Femur (tissue), 1 donor: ENCODE measurements at places on chromosomes 12 and 14.
A peak's percentile ranks its signal among the peaks of the same experiment; 100 is the strongest.

DNA sequence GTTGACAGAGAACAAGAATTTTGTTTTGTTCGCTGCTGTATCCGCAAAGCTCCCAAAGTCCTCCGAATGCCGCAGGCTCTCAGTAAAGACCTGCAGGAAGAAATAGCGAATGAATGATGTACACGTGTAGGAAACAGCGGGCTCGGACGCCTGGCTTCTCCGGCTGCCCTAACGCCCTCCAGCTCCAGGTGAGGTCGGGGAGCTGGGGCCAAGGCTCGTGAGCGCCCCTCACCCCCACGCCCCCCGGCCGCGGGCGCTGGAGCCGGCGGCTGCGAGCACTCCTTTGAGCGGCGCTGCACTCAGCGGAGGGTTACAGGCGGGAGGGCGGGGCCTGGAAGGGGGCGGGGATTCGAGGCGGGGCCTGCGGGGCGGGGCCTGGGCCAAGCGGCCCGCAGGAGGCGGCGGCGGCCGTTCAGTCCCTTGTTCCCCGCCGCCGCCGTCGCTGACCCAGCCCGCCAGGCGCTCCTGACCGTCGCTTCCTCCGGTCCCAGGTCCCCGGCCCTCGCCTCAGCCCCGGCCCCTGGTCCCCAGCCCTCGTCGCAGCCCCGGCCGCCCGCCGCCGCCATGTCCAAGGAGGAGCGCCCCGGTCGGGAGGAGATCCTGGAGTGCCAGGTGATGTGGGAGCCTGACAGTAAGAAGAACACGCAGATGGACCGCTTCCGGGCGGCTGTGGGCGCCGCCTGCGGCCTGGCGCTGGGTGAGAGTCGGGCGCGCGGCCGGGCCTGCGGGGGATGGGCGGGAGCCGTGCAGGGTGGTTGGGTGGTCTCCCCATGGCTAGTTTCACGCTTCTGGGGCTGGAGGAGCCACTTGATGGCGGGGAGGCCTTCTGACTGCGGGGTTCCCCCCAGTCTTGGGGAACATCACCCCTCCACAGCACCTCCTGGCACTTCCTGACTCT lies at the start of gene AACS:
AACS (plus strand) TSS at position 415 of the 898 bp plus-strand sequence; CDS start at position 565, 150 bp downstream.
- peak; percentile 88 for DNase-seq

DNA sequence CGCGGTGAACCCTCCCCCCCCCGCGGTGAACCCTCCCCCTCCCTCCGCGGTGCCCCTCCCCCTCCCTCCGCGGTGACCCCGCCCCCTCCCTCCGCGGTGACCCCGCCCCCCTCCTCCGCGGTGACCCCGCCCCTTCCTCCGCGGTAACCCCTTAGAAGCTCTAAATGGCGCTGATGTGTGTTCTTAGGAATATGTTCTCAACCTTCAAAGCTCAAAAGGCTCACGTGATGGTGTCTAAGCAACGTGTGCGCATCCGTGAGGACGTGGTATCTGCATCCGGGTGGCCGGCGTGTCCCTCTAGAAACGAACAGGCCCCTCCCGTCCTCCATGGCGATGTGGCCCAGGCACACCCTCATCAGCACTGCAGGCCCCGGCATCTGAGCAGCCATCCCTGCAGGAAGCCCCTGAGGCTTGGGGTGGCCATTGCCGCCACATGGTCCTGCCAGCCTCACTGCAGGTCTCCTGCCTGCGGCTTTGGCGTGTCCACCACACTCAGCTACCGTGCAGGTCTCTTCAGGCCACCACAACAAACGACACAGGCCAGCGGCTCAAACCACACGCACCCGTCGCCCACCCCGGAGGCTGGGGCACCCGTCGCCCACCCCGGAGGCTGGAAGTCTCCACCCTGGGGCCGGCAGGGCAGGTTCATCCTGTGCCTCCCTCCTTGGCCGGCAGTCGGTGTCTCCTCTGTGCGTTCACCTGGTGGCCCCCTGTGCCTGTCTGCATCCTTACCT lies 14.5 kb upstream of the FBRSL1 start:
- DNase-seq: no peak

DNA sequence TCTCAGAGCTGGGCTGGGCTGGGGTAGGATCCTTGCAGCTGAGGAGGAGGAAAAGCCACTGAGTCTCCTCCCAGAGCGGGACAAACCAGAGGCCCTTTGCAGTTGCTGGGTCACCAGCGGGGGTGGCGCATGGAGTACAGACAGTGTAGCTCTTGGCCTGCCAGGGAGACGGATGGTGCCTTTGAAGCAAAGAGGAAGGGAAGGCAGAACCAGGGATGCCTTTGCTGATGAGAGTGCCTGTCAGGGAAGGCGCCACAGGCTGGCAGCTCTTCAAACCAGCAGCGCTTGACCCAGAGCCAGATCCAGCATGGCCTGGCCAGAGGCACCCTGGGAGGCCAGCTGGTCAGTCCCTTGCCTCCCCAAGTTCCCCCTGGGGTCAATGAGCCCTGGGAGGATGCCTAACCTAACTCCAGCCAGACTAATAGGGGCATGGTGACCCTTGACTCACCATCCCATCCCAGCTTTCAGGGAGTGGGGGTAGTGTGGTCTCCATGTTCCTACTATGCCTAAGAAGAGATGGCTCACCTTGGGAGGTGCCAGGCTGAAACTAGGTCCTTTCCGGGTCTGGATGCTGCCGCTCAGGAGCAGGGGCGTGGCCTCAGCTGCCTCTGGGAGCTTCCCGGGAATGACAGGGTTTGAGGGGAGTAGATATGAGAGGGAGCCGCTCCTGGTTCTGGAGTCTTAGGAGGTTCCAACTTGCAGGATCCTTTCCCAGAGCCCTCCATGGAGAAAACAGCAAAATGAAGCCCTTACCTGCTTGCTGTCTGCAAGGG lies 19.8 kb downstream of the VASH1 start:
- no peak for DNase-seq

- DNase-seq: no peak
Observed at GRCh38 chr14:104076743-104077142, 8.8 kb upstream of the ASPG start.

- no peak for DNase-seq
Observed at GRCh38 chr12:25996677-25997076, 38.2 kb downstream of the RASSF8 start.

- DNase-seq: no peak
Observed at GRCh38 chr14:77065851-77066577, 32.0 kb upstream of the CIPC start.

- DNase-seq: peak; percentile 55
Observed at GRCh38 chr12:14239350-14239934, 126.0 kb upstream of the ATF7IP start.

GRCh38 chr12:107242189-107242588 lies 148.8 kb upstream of the CRY1 start:
- DNase-seq: no peak

GRCh38 chr12:106767954-106768822 lies 6.3 kb upstream of the RIC8B start:
- DNase-seq: no peak

GRCh38 chr14:94643316-94644101 lies 31.3 kb downstream of the SERPINA3 start:
- peak; percentile 2 for DNase-seq

DNA sequence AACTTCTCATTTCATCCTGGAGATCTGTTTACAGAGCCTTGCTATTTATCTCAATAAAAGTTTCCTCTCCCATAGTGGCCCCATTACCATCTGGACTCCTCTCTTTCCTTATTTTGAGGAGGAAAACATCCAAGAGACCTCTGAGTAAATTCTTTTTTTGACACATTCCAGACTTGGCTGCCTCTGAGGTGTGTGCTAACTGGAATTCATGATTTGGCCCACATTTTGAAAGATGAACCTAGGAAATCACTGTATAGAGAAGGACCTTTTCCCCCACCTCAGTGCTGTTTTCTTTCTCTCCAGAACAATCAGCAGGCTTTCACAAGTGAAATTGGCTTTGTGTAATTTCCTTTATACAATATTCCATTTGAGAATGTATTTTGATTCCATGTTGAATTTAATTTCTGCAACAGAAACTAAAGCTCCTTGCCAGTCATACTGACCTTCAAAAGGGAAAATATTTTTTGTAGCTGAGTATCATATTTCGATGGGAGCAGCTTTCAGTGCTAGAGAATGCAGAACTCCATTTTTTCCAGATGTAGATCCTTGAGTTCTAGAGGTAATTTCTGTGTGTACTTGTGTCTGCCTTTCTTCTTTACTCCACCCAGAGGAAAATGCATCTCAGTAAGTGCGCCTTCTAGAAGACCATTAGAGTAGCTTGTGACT lies 244.9 kb upstream of the RGS6 start:
- no peak for DNase-seq

GRCh38 chr12:80708259-80708974 lies 983 bp downstream of the MYF6 start:
- DNase-seq: peak; percentile 49

- no peak for DNase-seq
Observed at GRCh38 chr14:95309261-95310051, 10.3 kb downstream of the CLMN start.

DNA sequence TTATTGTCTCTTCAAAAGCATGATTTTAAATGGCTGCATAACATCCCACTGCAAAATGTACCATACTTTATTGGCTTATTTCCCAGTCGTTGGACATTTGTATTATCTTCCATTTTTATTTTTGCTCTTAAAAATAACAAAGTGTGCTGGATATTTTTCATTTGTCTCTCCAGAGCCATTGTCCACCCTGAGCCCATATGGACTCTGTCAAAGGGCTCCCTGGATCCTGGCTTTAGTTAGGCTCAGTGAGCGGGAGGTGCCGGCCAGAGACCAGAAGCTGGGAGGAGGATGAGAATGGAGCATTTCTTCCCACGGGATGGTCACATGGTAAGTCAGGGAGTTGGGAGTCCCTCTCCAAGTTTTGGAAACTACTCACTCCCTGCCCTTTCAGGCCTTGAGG lies 296.9 kb downstream of the NUAK1 start:
- no peak for DNase-seq

GRCh38 chr14:90819734-90820393 lies 3.6 kb upstream of the TTC7B start:
- DNase-seq: no peak

GRCh38 chr14:55122440-55122986 lies 6.5 kb upstream of the LGALS3 start:
- peak; percentile 66 for DNase-seq

DNA sequence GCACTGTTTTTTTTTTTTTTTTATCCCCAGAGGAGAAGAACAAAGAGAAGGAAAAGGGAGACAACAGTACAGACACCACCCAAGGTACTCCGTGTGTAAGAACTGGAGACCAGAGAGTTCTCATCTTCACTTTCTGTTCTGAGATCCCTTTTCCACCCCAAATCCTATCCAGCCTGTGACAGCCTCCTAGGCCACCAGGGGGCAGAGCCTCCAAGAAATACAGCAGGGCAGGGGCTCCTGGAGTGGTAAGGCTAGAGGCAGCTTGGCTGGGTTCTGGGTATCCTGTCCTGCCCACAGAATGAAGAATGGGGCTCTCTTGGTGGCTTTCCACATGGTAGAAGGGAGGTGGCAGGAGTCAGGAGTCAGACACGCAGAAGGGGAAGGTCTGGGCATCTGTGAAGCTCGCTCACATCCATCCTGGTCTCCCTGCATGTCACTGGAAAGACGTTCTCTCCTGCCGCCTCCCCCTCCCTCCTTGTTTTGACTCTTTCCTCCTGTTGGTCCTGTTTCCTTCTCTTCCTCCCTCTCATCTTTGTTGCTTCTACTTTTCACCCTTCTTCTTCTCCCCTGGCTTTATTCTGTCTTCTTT lies 12.0 kb downstream of the CLSTN3 start:
- DNase-seq: no peak

- DNase-seq: no peak
Observed at GRCh38 chr14:58645641-58646040, 7.9 kb downstream of the DACT1 start.

- DNase-seq: no peak
Observed at GRCh38 chr14:33717866-33718265, 233.0 kb downstream of the EGLN3 start.

GRCh38 chr12:103801709-103802585 lies 39.1 kb downstream of the NT5DC3 start:
- no peak for DNase-seq

DNA sequence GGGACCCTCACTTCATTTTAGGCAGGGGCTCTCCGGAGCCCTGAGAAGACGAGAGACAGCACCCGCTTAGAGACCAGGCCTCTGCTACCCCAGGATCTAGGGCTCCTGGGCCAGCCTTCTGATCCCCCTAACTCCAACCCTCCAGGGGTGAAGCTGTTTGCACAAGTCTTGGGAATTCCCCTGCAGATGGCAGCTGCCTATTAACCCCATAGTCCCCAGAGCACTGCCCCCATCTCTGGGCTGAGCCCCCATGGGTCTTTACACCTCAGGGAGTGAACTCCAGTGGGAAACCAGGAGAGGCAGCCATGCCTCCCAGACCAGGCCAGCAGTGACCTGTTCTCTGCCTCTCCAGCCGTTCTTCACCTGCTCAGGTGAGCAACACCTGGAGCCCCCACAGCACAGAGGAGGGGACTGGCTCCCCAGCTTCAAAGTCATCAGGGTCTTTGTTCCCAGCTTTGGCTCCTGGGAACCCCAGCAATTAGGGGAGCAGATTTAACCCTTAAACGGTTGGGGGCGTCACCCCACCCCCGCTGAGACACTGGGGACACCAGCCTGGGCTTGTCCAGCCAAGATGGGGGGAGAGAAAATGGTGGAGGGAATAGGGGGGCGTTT lies 2.3 kb downstream of the WNT10B start:
- no peak for DNase-seq

GRCh38 chr14:102697501-102697900 lies 79.7 kb upstream of the TRAF3 start:
- no peak for DNase-seq

DNA sequence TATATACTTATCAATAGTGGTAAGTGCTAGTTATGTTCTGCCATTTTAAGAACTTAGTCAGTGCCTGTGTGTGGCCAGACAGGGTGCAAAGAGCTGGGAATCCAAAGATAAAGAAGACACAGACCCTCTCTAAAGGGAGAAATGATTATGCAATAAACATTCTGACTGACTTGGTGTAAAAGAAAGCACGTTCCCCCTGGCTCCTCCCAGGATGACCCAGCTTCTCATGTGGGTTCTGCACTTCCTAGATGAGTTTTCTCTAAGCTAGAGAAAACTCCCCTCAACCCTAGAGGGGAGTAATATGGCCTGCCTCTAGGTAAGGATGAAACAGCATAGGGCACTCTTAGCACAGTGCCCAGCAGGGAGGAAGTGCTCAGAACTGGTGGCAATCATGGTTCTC lies 231.2 kb downstream of the VRK1 start:
- no peak for DNase-seq

- DNase-seq: no peak
Observed at GRCh38 chr14:52467515-52468266, 84.6 kb downstream of the TXNDC16 start.

- DNase-seq: peak; percentile 25
Observed at GRCh38 chr12:75783093-75783877, 248.3 kb downstream of the PHLDA1 start.

- DNase-seq: no peak
Observed at GRCh38 chr12:104692557-104693218, 235.9 kb downstream of the CHST11 start.

DNA sequence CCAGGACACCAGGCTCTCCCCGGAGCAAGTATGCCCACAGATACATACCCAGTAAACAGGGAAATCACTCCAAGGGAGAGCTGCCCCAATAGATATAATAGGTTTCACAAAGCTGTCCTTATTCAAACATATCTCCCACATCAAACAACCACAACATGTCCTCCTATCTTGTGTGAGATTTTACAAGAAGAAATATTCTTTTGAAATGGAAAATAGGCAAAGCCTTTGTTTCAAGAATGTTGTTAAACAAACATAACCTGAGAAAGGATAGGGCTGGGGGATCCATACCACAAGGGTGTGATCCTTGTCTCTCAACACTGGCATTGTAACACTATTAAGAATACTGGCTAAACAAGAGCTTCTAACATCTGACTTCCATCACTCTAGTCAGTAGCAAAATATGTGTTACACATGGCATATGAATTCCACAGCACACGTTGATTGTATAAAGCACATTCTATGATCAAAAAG lies 32.9 kb downstream of the LGR5 start:
- no peak for DNase-seq
